ENCODE measurements at places on chromosomes 6 and 20. TPM values are rescaled to one million over a fixed set of nuclear protein-coding genes. Genes with fewer than 3 reads are reported as not detected.

- peak overlapping the region; percentile 86 for H3K4me3 ChIP-seq
- peaks cover 35% of the 10 kb centered on the region for H3K4me1 ChIP-seq
Observed at GRCh38 chr6:36028088-36028876, 674 bp downstream of the MAPK14 start.

- H3K36me3 ChIP-seq: no peaks in the 10 kb centered on the region
- no peaks in the 10 kb centered on the region for H3K27me3 ChIP-seq
- H3K4me1 ChIP-seq: peaks cover 2% of the 10 kb centered on the region
- no peak overlapping the region for H3K27ac ChIP-seq
- DNase-seq: no peak
- no peak overlapping the region for H3K4me3 ChIP-seq
Observed at GRCh38 chr6:25399885-25400284, 120.7 kb downstream of the CARMIL1 start.

DNA sequence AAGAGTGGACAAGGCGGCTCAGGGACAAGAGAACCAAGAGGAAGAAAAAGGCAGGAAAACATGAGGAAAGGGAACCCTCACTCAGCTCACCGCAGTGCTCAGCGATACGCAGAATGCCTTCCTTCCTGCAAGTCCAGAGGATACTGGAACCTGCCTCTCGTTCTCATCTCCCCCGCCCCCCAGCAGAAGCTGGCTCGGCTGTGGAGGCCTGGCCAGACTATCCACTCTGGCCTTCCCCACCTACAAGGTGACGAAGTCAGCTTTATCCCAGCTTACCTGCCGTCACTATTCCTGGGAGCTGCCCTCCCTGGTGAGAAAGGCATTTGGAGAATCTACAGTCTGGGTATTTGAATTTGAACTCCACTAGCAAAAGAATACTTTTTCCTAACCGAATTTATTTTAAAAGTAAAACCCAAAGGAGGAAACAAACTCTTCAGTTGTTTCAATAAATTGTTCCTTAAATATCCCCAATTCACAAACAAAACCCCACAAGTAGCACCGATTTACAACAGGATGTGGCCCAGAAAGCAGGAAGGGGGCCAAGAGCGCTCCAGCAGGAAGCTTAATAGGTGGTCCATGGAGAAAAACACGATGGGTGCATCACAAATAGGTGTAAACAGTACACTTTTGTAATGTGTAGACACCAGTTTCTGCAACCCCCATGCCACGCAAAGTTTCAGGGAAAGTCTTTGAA is 2.1 kb upstream of the DIDO1 start:
- H3K27ac ChIP-seq: peak overlapping the region; percentile 88
- peaks cover 51% of the 10 kb centered on the region for H3K4me1 ChIP-seq
- DNase-seq: no peak
- no peaks in the 10 kb centered on the region for H3K27me3 ChIP-seq
- H3K36me3 ChIP-seq: no peaks in the 10 kb centered on the region

GRCh38 chr20:35515949-35516645 is 13.4 kb downstream of the C20orf173 start:
- peaks cover 3% of the 10 kb centered on the region for H3K4me1 ChIP-seq
- H3K36me3 ChIP-seq: peaks cover 13% of the 10 kb centered on the region
- H3K27ac ChIP-seq: no peak overlapping the region
- no peaks in the 10 kb centered on the region for H3K27me3 ChIP-seq
- no peak for DNase-seq
- no peak overlapping the region for H3K4me3 ChIP-seq

DNA sequence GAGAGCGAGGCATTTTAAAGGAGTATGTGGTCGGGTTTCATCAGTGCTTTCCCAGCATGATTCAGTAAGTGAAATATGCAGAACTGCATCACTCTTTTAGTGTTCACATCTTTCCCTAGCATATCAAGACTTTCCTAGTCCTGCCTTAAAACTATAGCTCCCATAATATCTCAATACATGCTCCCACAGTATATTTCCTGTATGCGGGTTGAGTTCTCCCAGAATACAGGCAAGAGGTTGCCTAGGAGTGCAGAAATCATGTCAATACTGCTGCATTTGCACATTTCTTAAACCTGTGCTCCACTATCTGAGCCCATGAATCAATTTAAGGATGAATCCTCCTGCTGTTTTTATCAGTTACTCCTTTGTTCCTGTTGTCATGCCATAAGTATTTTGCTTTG is 386.6 kb upstream of the SLC35B3 start:
- DNase-seq: no peak
- no peak overlapping the region for H3K27ac ChIP-seq
- H3K4me1 ChIP-seq: peaks cover 17% of the 10 kb centered on the region
- no peaks in the 10 kb centered on the region for H3K36me3 ChIP-seq

- no peaks in the 10 kb centered on the region for H3K27me3 ChIP-seq
- no peak for DNase-seq
- no peaks in the 10 kb centered on the region for H3K4me1 ChIP-seq
- no peak overlapping the region for H3K4me3 ChIP-seq
Observed at GRCh38 chr6:53694810-53695394, 29.3 kb upstream of the KLHL31 start.

C6orf15 gene
- total RNA-seq: not detected

DNA sequence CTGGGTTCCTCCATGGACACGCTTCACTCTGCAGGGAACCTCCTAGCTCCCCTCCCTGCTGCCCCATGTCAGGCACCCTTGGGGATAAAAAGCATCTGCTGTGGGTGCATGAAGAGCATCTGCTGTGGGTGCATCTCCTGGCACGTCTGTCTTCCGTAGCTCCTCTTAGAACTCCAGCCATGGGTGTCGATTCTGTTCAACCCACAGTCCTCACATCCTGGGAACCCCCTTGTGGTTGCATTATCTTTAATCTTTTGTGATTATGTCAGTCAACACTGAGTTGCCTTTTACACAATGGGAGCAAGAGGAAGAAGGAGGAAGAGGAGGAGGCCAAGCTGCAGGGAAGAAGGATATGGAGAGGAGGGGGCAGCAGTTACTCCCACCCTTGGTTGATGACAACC is 24.1 kb upstream of the CCR6 start:
- no peaks in the 10 kb centered on the region for H3K4me1 ChIP-seq
- no peak for DNase-seq
- no peaks in the 10 kb centered on the region for H3K27me3 ChIP-seq
- H3K27ac ChIP-seq: no peak overlapping the region

DNA sequence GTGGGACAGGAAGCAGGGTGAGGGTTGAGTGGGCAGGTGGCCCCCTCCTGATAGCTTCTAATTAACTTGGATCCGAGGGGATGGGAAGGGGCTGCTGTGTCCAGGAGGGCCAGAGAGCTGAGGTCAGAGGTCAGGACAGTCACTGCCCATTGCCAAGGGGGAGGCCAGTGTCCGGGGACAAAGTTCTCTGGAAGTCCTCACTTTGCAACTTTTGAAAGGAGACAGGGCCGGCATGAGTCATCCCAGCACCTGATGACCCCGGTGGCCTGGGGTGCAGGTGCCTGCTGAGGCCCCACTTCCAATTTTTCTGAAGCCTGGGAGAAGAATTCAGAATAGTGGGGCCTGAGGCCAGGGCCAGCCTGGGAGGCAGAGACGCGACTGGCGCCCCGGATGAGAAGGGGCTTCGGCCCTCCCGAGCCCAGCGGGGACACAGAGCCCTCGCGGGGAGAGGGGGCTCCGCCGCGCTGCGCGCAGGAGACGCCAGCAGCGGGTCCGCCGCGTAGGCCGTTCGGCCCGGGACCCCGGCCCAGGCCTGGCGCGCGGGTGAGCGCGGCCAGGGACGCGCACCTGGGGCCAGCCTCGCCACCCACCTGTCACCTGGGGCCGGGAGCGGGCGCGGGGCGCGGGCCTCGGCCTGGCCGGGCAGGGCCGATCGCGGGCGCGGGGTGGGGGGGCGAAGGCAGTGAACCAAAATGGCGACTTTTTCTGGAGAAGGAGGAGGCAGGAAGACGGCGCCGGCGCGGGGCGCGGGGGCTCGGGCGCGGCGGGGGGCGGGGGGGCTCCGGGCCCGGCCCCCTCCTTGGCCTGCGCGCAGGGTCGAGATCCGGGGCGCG is 586 bp downstream of the ZNF512B start:
- peak overlapping the region; percentile 78 for H3K4me3 ChIP-seq
- peaks cover 2% of the 10 kb centered on the region for H3K36me3 ChIP-seq

- H3K4me1 ChIP-seq: peaks cover 19% of the 10 kb centered on the region
- no peaks in the 10 kb centered on the region for H3K27me3 ChIP-seq
- no peaks in the 10 kb centered on the region for H3K36me3 ChIP-seq
- H3K27ac ChIP-seq: no peak overlapping the region
- H3K4me3 ChIP-seq: no peak overlapping the region
- DNase-seq: no peak
Observed at GRCh38 chr6:135250234-135250633, 69.1 kb downstream of the MYB start.

RNF144B gene
- 15.0 TPM for total RNA-seq

DNA sequence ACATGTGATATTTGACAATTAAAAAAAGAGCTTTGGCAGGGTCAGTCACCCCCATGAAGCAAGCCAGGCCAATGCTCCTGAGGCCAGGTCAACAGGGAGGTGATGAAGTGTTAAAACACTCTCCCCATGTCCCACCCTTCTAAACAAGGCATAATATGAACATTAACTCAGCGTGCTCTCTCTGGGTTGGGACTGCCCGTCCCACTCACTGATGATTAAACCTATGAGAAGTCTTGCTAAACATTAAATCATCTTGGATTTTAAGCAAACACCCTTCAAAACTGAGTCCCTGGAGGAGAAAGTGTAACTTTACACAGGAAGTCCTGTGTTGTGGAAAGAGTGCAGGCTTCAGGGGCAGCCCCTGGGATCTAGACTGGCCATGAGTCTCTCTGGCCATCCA is 558.5 kb downstream of the CD83 start:
- DNase-seq: no peak
- peaks cover 17% of the 10 kb centered on the region for H3K4me1 ChIP-seq
- no peaks in the 10 kb centered on the region for H3K36me3 ChIP-seq
- no peaks in the 10 kb centered on the region for H3K27me3 ChIP-seq

- H3K27me3 ChIP-seq: no peaks in the 10 kb centered on the region
- peak overlapping the region; percentile 78 for H3K27ac ChIP-seq
- no peak for DNase-seq
- H3K4me1 ChIP-seq: peaks cover 61% of the 10 kb centered on the region
- H3K4me3 ChIP-seq: peak overlapping the region; percentile 89
- no peaks in the 10 kb centered on the region for H3K36me3 ChIP-seq
Observed at GRCh38 chr20:2873747-2874041, 413 bp downstream of the PTPRA start.

GRCh38 chr6:129936329-129937165 is 75.4 kb upstream of the TMEM244 start:
- peaks cover 6% of the 10 kb centered on the region for H3K27me3 ChIP-seq
- H3K27ac ChIP-seq: no peak overlapping the region
- H3K4me1 ChIP-seq: peaks cover 4% of the 10 kb centered on the region
- no peak for DNase-seq
- H3K4me3 ChIP-seq: peak overlapping the region; percentile 43

SRMS gene
- total RNA-seq: not detected

BANF2 gene
- not detected for total RNA-seq

DNA sequence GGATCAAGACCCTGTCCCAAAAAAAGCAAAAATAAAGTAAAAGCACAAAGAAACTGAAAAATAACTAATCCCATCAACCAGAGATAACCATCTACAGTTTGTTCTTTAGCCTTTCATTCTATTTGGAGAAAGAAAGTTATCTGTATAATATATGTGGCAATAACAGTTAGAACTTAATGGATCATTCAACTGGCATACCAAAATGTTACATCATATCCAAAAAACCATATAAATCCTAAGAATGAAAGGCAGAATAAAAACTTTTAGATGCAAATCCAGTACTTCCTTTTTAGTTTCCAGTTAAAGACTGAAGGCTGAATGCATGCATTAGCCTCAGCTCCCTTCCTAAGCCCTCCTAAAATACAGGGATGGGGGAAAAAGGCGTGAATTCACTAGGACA is 25.2 kb downstream of the ILRUN start:
- H3K36me3 ChIP-seq: peaks cover 4% of the 10 kb centered on the region
- H3K4me1 ChIP-seq: peaks cover 41% of the 10 kb centered on the region
- H3K27ac ChIP-seq: peak overlapping the region; percentile 80
- H3K4me3 ChIP-seq: no peak overlapping the region

CD83 gene
- total RNA-seq: 1.6 TPM

- peaks cover 12% of the 10 kb centered on the region for H3K4me1 ChIP-seq
- H3K27ac ChIP-seq: no peak overlapping the region
- H3K4me3 ChIP-seq: no peak overlapping the region
- DNase-seq: no peak
Observed at GRCh38 chr6:153172815-153173214, 41.7 kb upstream of the RGS17 start.

- H3K4me1 ChIP-seq: no peaks in the 10 kb centered on the region
- no peaks in the 10 kb centered on the region for H3K36me3 ChIP-seq
- H3K27ac ChIP-seq: no peak overlapping the region
- DNase-seq: no peak
- no peak overlapping the region for H3K4me3 ChIP-seq
Observed at GRCh38 chr20:692044-692443, 16.4 kb upstream of the SCRT2 start.

GRCh38 chr20:44582311-44583025 is at the start of gene PKIG:
PKIG (plus strand) TSS chr20:44582579; CDS start chr20:44614557, 31,978 bp downstream.
- DNase-seq: no peak
- H3K4me3 ChIP-seq: peak within 1 kb of the TSS; percentile 47
- peaks cover 57% of the 10 kb centered on the region for H3K4me1 ChIP-seq
- peak within 1 kb of the TSS; percentile 79 for H3K27ac ChIP-seq

DNA sequence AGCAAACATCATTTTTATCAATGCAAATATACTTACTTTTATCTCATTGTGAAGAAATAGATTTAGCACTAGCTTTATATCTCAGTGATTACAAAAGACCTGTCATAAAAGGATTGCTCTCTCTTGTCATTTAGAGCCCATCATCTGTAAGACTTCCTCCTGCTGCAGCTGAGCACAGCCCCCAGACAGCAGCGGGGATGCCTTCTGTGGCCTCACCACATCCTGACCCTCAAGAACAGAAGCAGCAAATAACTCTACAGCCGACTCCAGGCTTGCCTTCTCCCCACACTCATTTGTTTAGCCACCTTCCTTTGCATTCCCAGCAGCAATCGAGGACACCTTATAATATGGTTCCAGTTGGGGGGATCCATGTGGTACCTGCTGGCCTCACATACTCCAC is 127.0 kb upstream of the EDN1 start:
- H3K4me3 ChIP-seq: no peak overlapping the region
- no peaks in the 10 kb centered on the region for H3K27me3 ChIP-seq
- H3K27ac ChIP-seq: no peak overlapping the region
- no peaks in the 10 kb centered on the region for H3K4me1 ChIP-seq
- peaks cover 20% of the 10 kb centered on the region for H3K36me3 ChIP-seq

OR2J3 gene
- not detected for total RNA-seq

- H3K4me3 ChIP-seq: no peak overlapping the region
- DNase-seq: no peak
- no peaks in the 10 kb centered on the region for H3K27me3 ChIP-seq
- H3K36me3 ChIP-seq: peaks cover 43% of the 10 kb centered on the region
Observed at GRCh38 chr6:43784049-43784855, 14.2 kb downstream of the VEGFA start.

DNA sequence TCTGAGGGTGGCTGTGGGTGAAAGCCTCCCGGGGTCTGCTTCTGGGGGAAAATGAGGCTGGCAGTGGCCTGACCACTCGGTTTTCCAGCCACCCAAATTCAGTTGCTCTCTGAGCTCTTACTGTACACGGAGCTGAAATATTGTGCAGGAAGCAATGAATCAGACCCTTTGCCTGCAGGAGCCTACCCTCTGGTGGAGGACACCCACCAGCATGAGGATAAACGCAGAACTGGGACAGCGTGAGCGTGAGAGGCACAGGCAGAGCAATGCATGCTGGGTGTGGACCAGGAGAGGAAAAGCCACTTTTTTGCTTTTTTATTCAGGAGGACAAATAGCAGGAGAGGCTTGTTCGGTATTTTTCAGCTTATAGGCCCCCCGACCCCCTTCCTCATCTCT is 298.0 kb downstream of the QKI start:
- H3K27ac ChIP-seq: no peak overlapping the region
- H3K4me1 ChIP-seq: no peaks in the 10 kb centered on the region

CRYBG1 gene
- total RNA-seq: 2.4 TPM

- H3K36me3 ChIP-seq: no peaks in the 10 kb centered on the region
- H3K27me3 ChIP-seq: peaks cover 15% of the 10 kb centered on the region
- no peaks in the 10 kb centered on the region for H3K4me1 ChIP-seq
- H3K27ac ChIP-seq: no peak overlapping the region
- no peak overlapping the region for H3K4me3 ChIP-seq
Observed at GRCh38 chr20:23079016-23079351, 7.1 kb downstream of the CD93 start.

Data from osteocyte (in vitro differentiated cells).